ENCODE measurements at places on chromosomes 5 and 9. TPM values are rescaled to one million over a fixed set of nuclear protein-coding genes. Genes with fewer than 3 reads are reported as not detected.

The BSPRY gene
- total RNA-seq, result 20.2 TPM

The SOX30 gene
- total RNA-seq, result 0.34 TPM

The TNFSF15 gene
- total RNA-seq, result 0.19 TPM

The SEMA6A gene
- total RNA-seq, result 0.50 TPM

The SLC34A1 gene
- total RNA-seq, result 0.19 TPM

The IFNA5 gene
- total RNA-seq, result not detected

The PLPPR1 gene
- total RNA-seq, result not detected

The CNTNAP3B gene
- total RNA-seq, result not detected

The PCDHGC3 gene
- not detected for total RNA-seq

The MEF2C gene
- total RNA-seq, result 0.83 TPM

The LRRTM2 gene
- 0.29 TPM for total RNA-seq

The CBY3 gene
- not detected for total RNA-seq

The PAEP gene
- total RNA-seq, result not detected

The HAVCR1 gene
- total RNA-seq, result 2.7 TPM

The PLAC8L1 gene
- 1.4 TPM for total RNA-seq

The ZNF366 gene
- not detected for total RNA-seq

The CNTFR gene
- total RNA-seq, result not detected

The CCIN gene
- total RNA-seq, result not detected

The PGM5 gene
- total RNA-seq, result not detected

The ZMAT2 gene
- 53.7 TPM for total RNA-seq

The FGF1 gene
- not detected for total RNA-seq

The PNPLA7 gene
- total RNA-seq, result 8.2 TPM

The SLC34A3 gene
- 0.12 TPM for total RNA-seq

The AMBP gene
- not detected for total RNA-seq

The HCN1 gene
- not detected for total RNA-seq

The RMI1 gene
- total RNA-seq, result 23.5 TPM

The EGFLAM gene
- not detected for total RNA-seq

The C5orf58 gene
- not detected for total RNA-seq

The SAPCD2 gene
- 6.6 TPM for total RNA-seq

The MARVELD2 gene
- 0.74 TPM for total RNA-seq

The SOHLH1 gene
- total RNA-seq, result not detected

The OBP2B gene
- total RNA-seq, result not detected

The SUSD3 gene
- total RNA-seq, result 56.8 TPM

The CKMT2 gene
- not detected for total RNA-seq

The CLINT1 gene
- 60.7 TPM for total RNA-seq

The CDH9 gene
- total RNA-seq, result not detected

The GFPT2 gene
- 0.39 TPM for total RNA-seq

The SIT1 gene
- total RNA-seq, result 61.4 TPM

The NOL6 gene
- total RNA-seq, result 30.1 TPM

The INSL4 gene
- not detected for total RNA-seq

The FOXE1 gene
- 0.79 TPM for total RNA-seq

The PRSS3 gene
- not detected for total RNA-seq

The ATP6V0E1 gene
- total RNA-seq, result 117 TPM

The RNF183 gene
- total RNA-seq, result 0.69 TPM

The FOXD4 gene
- total RNA-seq, result 0.38 TPM

The PFN3 gene
- not detected for total RNA-seq

The PLK2 gene
- 8.3 TPM for total RNA-seq

The TAS2R1 gene
- not detected for total RNA-seq

Data from activated T-cell treated with anti-CD3 and anti-CD28 coated beads, Interleukin-2, amount 50 U/mL, for 72 hours (primary cell).